NCI-H1048 (cell line): ENCODE measurements at places on chromosomes 16 and 17.

DNA sequence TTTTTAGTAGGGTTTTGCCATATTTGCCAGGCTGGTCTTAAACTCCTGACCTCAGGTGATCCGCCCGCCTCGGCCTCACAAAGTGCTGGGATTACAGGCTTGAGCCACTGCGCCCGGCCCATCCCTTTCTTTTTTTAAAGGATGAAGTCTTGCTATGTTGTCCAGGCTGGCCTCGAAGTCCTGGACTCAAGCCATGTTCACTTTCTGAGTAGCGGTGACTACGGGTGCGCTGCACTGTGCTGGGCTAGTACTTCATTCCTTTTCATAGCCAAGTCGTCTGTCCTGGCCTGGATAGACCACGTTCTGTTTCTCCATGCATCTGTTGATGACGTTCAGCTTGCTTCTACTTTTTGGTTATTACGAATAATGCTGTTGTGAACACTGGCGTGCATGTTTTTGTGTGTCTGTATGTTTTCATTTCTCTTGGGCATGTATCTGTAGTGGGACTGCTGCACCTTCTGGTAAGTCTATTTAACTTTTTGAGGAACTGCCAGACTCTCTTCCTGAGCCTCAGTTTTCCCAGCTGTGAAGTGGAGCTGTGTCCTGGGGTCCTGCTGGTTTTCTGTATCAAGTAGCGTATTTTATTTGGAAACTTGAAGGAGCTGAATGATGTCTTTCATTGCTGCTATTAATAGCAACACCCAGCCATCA, 40.0 kb upstream of the GSE1 start:
- no peak for DNase-seq

DNA sequence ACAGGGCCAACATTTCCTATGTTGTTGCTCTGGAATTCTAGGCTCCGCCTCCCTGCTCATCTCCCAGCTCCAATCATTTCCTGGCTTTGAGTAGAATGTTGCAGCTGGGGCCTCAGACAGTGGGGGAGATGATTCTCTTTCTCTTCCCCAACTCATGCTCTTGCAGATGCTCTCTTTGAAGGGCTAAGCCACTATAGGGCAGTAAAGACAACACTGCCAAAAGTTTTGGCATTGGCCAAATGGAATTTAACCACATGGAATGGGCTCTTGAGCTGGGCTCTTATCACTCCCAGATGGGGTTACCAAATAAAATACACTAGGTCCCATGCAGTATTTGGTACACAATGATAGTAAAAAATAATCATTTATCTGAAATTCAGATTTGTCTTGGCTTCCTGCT, 19.6 kb upstream of the EFCAB13 start:
- no peak for DNase-seq

DNA sequence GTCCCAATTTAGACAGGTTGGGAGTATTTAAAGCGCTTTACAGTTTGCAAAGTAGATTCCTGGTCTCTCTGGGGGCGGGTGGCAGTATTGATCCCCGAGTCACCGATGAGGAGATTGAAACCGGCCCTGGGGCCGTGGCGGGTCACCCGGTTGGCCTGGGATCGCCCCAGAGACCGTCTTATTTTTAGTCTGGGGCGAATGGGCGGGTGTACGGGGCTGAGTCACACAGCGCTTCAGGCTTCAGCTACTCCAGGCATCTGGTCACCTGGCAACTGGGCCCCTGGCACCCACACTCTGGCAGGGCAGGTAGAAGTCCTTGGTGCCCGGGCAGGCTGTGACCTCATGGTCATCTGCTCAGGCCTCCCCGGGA, 669 bp downstream of the MIEF2 start:
- DNase-seq, result no peak

DNA sequence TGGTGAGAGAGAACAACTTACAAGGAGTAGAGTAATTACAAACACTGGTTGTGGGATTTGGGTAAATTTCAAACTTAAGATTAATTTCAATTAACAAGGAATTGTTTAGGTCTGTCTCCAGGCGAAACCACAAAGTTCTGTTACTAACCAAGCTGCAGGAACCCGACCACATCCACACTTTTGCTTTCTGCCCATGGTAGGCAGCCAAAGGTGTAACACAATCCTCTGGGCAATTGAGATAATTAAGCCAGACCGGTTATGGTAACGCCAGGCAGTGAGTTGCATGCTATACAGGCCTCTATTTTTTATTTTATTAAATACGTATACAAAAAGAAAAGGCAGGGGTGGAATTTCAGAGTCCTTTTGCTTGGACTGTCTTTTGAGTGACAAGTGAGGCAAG, 12.0 kb downstream of the KCNJ2 start:
- DNase-seq, result no peak

- DNase-seq, result no peak
Observed at GRCh38 chr17:50471009-50471905, 2.6 kb upstream of the CHAD start.

- no peak for DNase-seq
Observed at GRCh38 chr16:4888428-4889135, 41.3 kb downstream of the UBN1 start.

GRCh38 chr17:35920229-35920628, 10.3 kb downstream of the RDM1 start:
- no peak for DNase-seq

GRCh38 chr16:89038811-89039735, 54.6 kb upstream of the ACSF3 start:
- DNase-seq, result no peak

DNA sequence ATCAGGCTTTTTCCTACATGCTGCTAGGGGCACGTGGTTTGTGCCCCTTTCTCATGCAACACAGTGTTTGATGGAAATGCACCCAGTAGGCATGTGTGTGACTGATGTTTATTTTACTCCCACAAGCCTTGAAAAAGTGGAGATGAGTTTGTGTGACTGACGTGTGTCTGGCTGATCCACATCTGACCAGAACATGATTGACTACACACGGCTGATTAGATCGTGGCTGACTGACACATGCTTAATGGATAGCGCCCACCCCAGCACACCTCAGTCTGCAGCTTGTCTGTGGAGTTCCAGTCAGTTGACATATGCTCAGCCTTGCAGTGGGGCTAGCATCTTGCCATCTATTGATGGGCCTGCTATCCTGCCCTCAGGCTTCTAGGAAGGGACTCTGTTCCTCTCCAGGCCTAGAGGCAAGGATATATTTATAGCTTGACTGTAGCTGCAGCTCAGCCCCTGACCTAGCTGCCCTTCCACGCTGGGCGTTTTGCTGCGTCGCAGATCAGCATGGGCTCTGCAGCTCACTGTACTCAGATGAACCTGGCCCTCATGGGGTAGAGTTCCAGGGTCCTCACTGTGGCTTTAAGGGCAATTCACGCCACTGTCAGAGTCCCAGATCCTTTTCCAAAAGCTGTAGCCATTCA, 112.3 kb downstream of the HS3ST2 start:
- DNase-seq, result no peak

GRCh38 chr16:88289561-88289960, 93.2 kb upstream of the ZNF469 start:
- no peak for DNase-seq

GRCh38 chr16:20940871-20941635, 40.5 kb downstream of the LYRM1 start:
- DNase-seq, result no peak

DNA sequence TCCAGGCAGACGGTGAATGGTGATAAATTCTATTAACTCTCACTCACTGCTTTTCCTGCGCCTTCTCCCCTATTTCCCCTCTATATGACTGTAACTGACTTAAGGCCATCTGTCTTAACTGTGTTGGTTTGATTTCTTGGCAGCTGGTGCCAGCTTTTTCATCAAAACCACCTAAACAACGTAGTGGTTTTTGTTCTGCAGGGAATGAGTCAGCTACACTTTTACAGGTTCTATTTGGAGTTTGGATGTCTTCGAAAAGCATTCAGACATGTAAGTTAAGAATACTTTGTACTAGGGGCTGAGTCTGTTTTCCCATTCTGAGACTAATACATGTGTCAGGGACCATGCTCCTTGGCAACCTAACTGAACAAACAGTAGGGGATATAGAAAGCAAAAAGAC, 8.5 kb downstream of the REXO5 start:
- no peak for DNase-seq

DNA sequence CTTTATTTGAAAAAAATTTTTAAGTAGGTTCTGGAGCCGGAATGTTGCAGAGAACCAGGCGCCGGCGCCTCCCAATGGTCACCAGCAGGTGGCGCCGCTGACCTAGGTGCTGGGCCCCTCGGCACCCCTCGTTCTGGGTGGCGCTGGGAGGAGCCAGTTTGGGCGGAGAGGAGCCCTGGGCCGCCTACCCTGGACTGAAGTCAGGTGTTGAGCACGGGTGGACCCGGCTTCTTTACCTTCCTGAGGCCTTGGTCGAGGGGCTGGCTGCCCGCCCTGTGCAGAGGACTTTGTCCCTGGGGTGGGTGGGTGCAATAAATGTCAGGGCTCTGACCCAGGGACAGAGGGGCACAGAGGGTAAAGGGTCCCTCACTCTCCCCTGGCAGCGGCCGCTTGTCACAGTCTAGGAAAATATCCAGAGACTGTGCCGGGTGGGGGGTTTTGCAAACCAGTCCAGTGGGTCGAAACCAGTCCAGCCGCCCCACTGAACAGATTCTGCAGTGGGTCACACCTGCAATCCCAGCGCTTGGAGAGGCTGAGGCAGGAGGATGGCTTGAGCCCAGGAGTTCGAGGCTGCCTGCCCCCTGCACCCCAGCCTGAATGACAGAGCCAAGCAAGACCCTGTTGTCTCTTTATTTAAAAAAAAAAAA, 30.1 kb upstream of the TNFRSF13B start:
- DNase-seq, result peak; percentile 41

DNA sequence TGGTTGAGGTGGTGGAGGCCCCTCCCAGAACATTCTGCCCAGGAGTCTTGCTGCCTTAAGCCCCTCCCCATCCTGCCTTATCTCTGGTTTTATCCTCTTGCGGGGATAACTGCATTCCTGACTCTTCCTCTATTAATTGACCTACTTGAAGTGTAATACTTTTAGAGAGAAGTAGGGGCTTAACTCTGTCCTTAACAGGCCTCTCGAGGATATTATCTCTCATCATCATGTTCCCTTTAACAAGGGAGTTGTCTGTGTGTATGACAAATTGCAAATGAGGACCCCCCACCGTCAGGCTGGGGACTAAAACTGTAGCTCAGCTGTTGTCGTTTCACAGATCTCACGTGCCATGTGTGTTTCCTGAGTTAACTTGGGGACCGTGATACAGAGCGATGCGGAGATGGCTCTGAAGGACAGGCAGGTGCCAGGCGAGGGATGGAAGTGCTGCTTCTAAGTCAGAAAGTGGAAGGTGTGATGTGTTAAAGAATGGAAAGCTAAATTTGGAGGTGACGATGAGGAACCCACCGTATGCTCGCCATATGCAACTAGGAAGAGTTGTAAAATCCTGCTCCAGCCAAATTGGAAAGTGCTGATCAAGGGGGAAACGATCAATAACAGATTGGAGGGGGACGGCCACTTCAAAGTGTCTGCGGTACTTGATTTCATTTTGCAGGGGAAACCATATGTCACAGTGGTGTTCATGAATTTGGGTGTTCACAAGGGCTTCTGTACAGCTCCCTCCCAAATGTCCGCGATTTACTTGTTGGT, 106.3 kb downstream of the RPTOR start:
- DNase-seq, result no peak

- DNase-seq, result no peak
Observed at GRCh38 chr17:71995590-71995989, 125.2 kb upstream of the SOX9 start.

DNA sequence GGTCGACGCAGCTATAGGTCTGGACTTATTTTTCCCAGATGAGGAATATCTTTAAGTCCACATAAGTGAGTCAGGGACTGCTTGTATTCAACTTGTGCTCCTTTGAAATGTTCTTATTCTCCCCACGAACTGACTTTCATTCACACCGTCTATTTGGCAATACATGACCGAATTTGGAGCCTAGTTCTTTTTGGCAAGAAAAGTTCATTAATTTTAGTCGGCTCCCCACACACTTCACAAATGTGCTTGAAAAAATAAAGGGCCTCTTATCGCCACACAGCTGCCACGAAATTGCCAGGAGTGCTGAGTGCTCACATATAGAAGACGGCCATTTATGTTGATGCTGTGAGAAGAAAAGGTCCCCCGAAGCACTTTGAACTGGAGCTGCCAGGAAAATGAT, 152.6 kb downstream of the PRKCA start:
- DNase-seq, result no peak

DNA sequence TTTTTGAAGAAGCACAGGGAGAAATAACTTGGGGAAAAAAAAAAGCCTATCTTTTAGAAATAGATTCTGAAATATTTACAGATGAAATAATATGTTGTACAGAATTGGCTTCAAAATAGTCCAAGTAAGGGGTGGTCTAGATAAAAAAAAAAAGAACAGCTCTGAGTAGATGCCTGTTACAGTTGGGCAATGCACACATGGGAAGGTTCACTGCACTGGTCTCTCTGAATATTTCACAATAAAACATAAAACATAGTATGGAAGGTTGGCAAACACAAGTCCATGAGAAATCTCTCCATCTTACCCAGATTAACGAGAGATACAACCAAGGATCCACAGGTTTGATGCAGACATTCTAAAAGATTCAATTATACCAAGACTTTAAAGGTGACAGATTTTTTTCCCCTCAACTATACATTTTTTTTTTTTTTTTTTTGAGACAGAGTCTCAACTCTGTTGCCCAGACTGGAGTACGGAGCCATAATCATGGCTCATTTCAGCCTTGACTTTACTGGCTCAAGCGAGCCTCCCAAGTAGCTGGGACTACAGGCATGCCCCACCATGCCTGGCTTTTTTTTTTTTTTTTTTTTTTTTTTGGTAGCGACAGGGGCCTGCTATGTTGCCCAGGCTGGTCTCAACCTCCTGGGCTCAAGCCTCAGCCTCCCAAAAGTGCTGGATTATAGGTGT, 58.0 kb downstream of the KANSL1 start:
- DNase-seq, result no peak

DNA sequence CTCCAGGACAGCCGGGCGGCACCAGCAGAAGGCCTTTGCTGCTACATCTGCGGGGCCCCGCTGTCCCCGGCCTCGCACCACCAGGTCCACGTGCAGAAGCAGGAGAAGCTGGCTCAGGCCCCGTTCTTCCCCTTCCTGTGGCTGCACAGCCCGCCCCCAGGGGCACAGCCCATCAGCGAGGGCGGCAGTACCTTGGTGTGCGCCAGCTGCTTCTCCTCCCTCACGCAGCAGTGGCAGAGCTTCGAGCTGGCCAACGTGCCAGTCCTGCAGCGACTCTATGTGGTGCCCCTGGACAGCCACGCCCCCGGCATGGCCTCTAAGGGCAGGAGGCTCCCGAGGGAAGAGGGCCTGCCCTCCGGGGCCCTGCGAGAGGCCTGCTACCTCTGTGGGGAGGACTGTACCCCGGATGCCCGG, 58.3 kb upstream of the CIBAR2 start:
- no peak for DNase-seq

- DNase-seq, result no peak
Observed at GRCh38 chr17:50213026-50214022, 11.9 kb upstream of the COL1A1 start.

DNA sequence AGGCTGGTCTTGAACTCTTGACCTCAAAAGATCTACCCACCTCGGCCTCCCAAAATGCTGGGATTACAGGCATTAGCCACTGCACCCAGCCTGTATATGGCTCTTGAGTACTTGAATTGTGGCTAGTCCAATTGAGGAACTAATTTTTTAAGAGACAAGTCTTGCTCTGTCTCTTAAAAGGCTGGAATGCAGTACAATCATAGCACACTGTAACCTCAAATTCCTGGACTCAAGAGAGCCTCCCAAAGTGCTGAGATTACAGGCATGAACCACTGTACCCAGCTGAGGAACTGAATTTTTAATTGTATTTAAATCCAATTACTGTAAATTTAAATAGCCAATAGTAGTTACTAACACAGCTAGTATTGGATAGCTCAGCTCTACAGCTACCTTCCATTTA, 50.6 kb downstream of the MED13 start:
- no peak for DNase-seq
